ENCODE measurements at places on chromosomes 12 and 14.
A peak's percentile ranks its signal among the peaks of the same experiment; 100 is the strongest.

GRCh38 chr12:46267575-46267824 is 1.3 kb downstream of the SLC38A1 start:
- DNase-seq: peak; percentile 40

GRCh38 chr12:65900912-65901672 is 76.8 kb downstream of the HMGA2 start:
- no peak for DNase-seq

DNA sequence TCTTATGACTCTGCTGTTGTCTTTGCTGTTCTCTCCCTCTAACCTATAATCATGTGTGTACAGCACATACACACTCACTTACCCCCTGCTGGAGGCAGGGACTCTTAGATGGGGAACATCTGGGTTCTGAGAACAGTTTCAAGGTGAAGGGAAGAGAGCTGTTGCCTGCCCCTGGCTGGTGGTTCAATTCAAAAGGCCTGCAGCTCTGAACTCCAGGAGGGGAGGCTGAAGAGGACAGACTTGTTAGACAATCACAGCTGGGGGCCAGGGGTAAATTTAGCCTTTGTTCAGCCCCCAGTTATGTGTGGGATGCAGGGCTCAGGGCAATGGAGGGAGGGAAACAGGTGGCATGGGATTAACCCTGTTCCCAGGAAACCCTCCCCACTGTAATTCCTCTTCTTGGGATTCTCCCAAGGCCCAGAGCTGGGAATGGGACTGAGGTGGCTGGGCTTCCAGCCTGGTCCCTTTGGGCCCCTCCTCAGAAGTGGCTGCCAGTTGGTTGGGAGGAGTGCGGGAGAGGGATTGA is 1.9 kb downstream of the MYL6B start:
- no peak for DNase-seq

DNA sequence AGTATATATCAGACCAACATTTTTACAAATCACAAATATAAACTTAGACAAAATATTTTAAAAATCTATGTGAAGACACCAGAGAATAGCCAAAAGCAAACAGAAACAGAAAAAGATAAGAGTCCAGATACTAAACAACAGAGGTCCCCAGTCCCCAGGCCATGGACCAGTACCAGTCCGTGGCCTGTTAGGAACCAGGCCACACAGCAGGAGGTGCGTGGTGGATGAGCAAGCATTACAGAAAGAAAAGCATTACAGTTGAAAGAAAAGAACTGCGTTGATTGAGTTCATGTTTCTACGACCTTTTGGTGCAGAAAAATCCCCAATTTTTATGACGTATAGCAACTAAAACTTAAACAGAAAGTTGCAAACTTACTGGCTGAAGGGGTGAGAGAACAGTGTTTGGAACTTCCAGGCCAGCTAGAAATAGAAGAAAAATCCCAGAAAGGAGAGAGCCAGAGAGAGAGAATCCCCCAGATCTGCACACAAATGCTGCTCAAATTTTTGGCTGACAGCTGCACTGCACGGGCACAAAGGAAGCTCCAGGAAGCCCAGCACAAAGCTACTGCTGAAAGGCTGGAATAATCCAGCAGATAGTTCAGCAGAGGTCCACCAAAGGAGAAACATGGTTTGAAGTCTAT is 159.6 kb upstream of the C14orf180 start:
- DNase-seq: no peak

GRCh38 chr12:52295663-52296062 is 4.3 kb upstream of the KRT81 start:
- DNase-seq: no peak

DNA sequence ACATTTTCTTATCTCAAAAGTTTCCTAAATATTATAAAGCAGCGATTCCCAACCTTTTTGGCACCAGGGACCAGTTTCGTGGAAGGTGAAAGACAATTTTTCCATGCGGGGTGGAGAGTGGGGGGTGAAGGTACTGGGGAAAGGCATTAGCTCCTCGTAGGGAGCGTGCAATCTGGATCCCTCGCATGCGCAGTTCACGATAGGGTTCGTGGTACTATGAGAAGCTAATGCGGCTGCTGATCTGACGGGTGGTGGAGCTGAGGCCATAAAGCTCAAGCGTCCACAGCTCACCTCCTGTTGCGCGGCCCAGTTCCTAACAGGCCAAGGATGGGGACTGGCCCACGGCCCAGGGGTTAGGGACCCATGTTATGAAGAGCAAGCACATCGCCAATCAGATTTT is 29.9 kb downstream of the NEUROD4 start:
- no peak for DNase-seq

DNA sequence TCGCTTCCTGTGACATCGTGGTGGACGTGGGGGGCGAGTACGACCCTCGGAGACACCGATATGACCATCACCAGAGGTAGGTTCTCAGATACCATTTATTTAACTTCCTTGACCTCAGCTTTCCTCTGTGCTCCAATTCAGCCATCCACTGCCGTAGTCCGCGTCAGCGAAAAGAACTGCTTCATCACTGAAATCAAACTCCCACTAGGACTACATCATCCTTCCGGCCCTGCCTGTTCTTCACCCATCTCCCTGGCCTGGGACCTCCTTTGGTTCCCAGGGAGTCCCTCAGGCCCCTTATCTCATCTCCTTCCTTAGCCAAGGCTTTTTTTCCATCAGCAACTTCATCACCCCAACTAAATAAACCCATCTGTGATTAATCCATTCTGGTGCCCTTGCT is 692 bp downstream of the MYG1 start:
- no peak for DNase-seq

GRCh38 chr14:31966896-31967668 is 110.0 kb upstream of the ARHGAP5 start:
- DNase-seq: no peak
